Stimulated activated CD4-positive, alpha-beta T cell treated with anti-CD3 and anti-CD28 coated beads, Interleukin-15, amount 100 ng/mL, for 1 hour (primary cell): ENCODE measurements at places on chromosomes 1 and 21.

DNA sequence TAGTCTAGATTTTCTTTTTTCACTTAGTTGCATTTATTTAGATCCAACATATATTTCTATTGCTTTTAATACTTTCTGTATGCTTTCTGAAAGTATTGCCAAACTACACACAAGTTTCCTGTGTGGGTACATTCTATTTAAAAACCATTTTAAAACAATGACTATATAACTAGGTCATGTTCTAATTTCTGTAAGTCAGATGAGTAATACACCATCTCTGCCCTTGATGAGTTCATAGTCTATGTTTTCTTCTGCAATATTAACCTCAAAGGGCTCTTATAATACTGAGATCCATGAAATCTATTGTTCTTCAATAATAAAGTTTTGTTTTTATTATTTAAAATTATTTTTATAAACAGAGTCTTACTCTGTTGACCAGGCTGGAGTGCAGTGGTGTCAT lies 68.3 kb downstream of the RNASEL start:
- DNase-seq = no peak

DNA sequence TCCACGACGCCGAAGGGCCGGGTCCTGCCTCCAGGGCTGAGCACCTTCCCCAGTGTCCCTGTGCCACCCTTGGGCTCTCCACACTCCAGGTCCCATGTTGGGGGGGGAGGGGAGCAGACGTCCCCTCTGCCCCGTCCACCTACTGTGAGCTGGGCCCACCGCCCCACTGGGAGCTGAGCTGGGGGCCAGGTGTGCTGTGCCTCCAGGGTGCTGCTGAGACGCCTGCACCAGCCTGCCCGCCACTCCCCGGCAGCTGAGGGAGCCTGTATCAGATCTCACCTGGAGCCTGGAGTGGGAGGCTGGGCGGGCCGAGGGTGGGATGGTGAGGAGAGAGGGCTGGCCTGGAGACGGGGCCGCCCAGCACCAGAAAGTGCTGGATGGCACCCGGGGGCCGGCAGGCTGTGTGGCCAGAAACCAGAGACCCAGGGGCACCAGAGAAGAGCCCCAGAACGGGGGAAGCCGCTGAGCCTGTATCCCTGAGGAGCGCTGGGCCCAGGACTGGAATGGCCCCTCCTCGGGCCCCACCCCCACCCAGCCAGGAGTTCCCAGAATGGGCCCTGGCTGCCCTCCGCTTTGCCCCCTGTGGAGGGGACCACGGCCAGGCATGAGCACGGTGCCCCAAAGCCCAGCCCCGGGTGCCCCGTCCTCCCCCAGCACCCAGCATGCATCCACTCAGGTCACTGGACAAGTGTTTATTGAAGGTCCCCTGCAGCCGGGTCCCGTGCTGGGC lies 3.4 kb downstream of the TNFRSF18 start:
- no peak for DNase-seq

GRCh38 chr1:29981586-29982239 lies 741.7 kb downstream of the MATN1 start:
- DNase-seq = no peak

- DNase-seq = no peak
Measured at GRCh38 chr1:19533626-19534025, 48.3 kb upstream of the CAPZB start.

DNA sequence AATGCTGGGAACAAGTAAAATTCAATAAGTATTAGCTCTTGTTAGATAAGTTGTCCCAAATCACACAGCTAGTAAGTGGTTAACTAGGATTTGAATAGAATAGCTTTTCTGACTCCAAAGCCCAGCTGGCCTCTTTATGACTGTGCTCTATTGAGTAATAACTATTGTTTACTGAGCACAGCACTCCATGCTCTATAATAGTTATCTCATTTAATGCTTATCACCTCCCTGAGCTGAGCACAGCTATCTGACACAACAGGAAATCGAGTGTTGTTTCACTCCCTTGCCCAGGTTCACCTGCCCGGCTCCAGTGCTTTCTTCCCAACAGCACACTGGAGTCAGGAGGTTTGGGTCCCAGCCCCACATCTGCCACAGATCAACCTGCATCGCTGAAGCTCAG lies 38.8 kb upstream of the STMN1 start:
- no peak for DNase-seq

- DNase-seq = no peak
Measured at GRCh38 chr1:113912594-113913311, 7.6 kb downstream of the DCLRE1B start.

GRCh38 chr1:85428471-85429089 lies 36.4 kb downstream of the DDAH1 start:
- no peak for DNase-seq

GRCh38 chr1:227734546-227734855 lies 601 bp downstream of the JMJD4 start:
- DNase-seq = no peak

DNA sequence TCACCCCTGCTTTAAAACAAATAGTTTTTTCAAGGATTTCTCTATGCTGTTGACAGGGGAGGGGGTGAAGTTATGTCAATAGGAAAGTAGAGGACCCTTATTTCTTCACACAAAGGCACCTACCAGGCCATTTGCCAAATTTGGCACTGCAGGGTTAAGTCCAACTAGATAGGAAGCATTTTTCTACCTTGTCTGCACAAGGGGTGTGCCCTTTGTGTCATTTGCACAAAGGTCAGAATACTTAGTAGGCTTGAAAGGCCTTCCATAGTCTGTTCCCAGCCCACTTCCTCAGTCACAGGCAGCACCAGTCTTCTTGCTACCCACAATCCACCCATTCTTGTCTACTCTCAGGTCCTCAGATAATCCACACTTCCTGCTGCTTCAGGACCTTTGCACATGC lies 7.0 kb downstream of the TACSTD2 start:
- no peak for DNase-seq

DNA sequence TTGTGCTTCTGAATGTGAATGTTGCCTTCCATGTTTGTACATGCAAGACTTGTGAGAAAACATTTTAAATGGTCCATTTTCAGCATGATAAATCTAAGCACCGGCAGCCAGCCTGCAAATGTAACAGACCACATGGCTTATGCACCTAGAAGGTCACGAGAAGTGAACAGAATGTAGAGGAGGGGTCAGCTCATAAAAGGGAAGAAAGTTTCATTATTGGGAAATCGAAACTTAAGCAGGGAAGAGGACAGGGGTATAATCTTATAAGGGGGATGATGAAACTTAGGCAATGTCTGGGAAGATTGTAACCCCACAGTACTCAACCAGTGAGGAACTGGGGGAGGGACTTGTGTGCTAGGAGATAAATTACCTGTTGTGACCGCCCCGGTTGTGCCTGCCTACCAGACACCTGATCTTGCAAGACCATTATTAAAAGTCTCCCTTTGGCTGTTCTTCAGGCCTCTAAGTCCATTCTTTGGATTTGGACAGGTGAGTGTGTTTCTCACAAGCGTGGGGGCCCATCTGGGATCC lies 37.7 kb upstream of the VN1R5 start:
- DNase-seq = no peak

- DNase-seq = no peak
Measured at GRCh38 chr1:155066777-155067176, 3.2 kb downstream of the EFNA4 start.

DNA sequence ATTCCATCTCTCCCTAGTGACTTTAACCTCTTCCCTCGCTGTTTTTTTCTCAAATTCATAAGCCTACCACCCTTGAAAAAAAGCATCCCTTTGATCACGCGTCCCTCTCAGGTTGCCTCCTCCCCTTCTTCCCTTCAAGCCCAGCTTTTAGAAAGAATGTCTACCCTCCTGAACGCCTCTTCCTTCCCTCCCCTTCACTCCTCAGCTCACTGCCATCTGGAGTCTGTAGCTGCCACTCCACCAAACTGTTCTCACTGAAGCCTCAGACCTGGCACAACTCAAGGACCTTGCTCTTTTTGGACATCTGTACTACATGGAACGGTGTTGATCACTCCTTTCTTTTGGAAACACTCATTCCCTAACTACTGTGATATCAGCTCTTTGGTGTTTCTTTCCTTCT lies 80.6 kb downstream of the SLC25A24 start:
- no peak for DNase-seq

GRCh38 chr1:204493984-204494280 lies 673 bp downstream of the PIK3C2B start:
- DNase-seq = no peak

DNA sequence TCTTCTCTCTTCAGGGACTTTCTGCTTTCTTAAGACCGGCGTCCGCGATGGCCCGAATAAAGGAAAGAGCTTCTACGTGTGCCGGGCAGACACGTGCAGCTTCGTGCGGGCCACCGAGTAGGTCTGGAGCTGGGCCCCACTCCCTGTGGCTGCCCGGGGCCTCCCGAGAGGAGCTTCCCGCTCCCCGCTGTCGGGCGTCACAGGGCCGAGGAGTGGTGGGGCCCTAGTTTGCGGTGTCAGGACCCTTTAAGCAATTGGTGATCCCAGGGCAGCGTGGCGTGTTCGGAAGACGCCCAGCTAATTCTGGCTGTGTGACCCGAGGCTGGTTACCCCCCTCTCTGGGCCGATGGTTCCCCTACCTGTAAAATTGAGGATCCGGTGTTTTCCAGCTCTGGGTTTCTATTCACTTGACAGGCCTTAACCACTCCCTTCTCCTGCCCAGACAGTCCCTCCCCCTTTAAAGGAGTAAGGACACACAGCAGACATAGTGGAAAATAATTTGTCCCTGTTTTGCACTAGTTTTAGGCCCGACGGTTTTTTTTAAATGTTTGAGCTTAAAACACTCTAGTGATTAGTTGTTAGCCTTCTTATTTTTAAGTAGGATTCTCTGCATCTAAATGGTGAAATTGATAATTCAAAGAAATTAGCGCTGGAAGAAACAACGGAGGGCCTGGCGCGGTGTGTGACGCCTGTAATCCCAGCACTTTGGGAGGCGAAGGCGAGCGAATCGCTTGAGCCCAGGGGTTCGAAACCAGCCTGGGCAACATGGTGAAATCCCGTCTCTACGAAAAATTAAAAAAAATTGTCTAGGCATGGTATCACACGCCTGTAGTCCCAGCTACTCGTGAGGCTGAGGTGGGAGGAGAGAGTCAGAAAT lies 553 bp downstream of the TTF2 start:
- no peak for DNase-seq

DNA sequence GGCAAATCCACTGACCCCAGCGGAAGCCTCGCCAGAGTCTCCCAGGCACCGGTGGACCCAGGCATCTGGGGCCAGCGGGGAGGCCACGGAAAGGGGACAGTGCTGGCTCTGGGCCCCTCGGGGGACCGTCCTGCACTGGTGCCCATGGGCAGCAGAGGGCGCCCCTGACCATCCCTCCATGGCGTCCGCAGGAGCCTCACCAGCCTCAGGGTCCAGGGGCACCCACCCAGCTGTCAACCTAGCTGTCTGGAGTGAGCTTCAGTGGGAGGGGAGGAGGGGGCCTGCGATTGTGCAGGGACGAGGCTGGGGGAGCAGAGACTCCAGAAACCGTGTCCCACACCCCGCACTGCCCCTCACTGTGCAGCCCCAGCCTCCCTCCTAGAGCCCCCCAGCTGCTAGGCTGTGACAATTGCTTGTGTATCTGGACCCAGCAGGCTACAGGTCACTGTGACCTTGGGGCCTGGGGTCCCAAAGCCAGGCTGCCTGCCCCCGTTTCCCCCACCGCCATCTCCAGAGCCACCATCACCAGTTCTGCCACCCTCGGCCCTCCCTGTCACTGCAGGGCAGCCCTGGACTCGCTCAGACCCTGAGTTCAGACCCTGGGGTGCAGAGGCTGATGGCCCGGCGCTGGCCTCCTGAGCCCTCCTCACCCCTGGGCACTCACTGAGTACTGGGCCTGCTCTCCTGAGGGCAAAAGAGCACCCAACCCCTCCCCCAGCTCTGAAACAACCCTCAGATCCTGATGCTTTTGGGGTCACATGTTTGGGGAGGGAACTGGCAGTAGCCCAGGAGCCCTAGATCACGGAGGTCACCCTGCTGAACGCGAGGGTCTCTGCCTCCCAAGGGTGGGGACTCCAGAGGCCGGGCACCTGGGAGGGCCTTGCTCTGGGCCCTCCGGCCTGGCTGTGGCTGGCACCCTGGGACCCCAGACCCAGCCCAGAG lies 10.6 kb upstream of the COL6A1 start:
- DNase-seq = no peak

DNA sequence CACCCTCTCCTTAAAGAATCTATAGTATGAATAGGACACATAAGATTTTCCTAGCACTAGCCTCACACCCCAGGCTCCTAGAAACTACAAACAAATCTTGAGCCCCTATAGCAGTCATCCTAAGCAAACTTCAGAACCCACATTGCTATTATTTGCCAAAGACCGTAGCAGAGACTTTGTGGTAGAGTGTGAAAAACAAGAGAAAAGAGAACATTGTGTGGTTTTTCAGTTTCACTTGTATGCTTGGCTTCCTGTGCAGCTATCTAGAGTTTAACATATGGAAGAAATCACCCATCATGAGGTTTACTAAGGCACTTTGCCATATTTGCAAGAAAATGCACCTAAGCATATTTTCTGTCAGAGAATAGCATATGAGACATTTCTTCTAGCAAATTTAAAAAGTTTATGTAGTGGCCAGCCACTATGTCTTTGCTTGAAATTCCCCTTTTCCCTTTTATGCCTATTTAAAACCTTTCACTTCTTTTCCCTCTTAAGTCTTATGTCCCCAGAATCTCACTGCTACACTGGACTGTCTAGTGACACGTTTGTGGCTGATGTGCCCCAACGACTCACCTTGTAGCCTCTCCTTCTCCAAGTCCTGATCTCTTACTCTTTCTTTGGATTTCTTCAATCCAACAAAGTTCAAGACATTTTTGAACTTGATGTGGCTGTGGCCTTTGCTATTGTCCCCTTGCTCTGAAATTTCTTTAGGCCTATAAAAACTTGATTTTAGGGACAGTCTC lies 25.6 kb downstream of the CCDC190 start:
- DNase-seq = no peak

- DNase-seq = no peak
Measured at GRCh38 chr1:77927414-77927813, 39.0 kb downstream of the NEXN start.

- no peak for DNase-seq
Measured at GRCh38 chr1:29673669-29674626, 437.6 kb downstream of the PTPRU start.

DNA sequence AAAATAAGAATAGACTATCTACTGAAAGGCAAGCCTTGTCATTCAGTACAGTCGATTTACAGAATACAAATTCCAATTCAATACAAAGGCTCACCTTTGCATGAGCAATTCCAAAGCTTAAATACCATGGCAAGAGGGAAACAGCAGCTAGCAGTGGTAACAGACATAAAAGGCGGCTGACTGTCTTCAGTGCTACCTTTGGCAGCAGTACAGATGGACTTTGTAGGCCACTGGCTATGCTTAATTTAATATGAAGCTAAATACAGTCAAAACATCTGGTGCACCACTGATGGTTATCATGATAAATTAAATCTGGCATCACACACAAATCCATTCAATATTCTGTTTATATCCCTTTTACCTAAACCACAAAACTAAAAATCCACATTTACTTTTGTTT lies 62.4 kb downstream of the RERE start:
- DNase-seq = no peak

- DNase-seq = no peak
Measured at GRCh38 chr1:61143821-61144424, 61.6 kb downstream of the NFIA start.

GRCh38 chr1:9882296-9882944 lies 27.6 kb downstream of the CTNNBIP1 start:
- DNase-seq = no peak

- no peak for DNase-seq
Measured at GRCh38 chr1:228405200-228405978, 1.2 kb downstream of the TRIM11 start.
